Retina (tissue), 1 donor: ENCODE measurements at places on chromosomes 11 and 22.

- no peak for DNase-seq
Measured at GRCh38 chr11:96215110-96215782, 127.7 kb downstream of the MAML2 start.

DNA sequence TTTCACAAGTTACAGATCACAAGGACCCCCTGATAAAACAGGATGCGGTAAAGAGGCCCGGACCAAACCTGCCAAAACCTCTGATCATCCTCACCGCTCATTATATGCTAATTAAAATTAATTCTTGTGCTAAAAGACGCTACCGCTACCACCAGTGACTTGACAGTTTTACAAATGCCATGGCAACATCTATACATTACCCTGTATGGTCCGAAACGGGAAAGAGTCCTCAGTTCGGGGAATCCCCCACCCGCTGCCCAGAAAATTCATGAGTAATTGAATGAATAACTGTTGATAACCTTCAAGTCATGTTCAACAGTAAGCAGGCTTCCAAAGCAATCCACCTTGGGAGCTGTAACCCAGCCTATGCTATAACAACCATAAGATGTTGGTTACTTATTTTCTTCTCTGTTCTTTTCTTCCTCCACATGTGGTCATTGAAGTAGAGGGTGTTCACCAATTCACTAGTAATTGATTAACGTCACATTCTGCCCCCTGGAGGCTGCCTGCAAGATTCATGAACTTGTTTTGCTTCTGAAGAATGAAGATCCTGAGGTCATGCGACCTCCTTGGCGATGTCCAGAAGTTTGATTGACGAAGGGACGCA is 20.6 kb downstream of the APOBEC3H start:
- DNase-seq, result no peak

- DNase-seq, result peak; percentile 60
Measured at GRCh38 chr22:39528080-39528661, 4.4 kb downstream of the RPS19BP1 start.

GRCh38 chr11:33779849-33780528 is 5.7 kb upstream of the FBXO3 start:
- DNase-seq, result no peak

DNA sequence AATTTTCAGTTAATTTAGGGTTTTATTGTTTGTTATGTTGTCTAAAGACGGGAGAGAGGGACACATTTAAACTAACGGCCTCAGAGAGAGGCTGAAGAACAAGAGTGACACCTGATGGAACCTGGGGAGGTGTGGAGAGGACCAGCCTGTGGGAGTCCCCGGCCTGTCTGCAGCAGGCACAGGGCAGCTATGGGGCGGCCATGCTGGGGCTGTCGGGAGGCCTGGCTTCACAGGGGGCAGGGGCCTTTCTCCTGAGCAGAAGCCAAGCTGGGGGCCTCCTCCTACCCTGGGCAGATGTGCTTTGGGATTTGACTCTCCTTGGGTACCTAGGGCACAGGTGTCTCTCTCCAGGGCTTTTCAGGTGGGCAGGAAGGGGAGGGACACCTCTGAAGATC is 21.9 kb downstream of the RELT start:
- no peak for DNase-seq

DNA sequence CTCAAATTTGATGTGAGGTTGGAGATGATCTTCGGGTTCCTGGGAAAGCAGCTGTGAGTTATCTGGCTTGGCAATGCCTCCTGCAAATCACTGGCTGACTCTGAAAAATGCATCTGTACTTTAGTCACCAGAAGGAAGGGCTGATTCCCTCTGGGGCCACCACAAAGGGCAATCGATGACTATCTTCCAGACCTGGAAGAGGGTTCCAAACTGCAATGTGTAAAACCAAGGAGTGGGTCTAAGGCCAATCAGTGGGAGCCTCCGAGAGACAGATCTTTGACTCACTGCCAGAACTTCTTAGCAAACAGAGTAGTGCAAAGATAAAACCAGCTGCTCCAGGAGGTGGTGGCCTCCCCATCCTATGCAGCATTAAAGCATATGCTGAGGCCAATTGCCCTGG is 29.1 kb upstream of the PAK1 start:
- no peak for DNase-seq

DNA sequence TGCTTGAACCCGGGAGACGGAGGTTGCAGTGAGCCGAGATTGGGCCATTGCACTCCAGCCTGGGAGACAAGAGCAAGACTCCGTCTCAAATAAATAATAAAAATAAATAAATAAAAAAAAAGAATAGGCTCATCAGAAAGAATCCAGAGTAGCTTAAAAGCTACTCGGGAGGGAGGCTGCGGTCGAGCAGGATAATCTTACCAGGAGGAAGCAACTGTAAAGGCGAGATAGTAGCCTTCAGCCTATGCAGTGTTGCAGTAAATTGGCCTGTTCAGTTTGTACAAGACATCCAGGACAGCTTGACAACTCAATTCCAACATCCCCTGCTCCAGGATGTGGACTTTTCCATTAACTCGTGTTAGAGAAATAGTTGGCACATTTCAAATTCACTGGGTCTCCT is 1164.7 kb downstream of the LRRC4C start:
- DNase-seq, result no peak

DNA sequence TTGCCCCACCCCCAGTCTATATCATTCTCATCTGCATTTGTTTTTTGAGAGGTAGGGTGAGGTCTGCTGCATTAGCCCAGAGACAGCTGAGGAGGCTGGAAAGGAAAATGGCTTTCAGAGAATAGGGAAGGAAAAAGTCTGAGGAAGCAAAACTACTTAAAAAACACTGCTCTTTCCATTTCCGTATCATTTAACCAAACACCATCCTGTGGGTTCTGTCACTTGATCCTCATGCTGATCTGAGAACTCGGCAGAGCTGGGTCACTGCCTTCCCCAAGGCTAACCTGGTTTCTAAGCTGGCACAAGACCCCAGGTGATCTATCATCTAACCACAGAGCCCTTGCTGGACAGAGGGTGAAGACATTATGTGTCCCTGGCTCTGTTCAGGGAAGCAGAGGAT is 1.2 kb downstream of the FOLR2 start:
- no peak for DNase-seq

GRCh38 chr11:36214480-36214879 is 74.7 kb downstream of the COMMD9 start:
- DNase-seq, result no peak

DNA sequence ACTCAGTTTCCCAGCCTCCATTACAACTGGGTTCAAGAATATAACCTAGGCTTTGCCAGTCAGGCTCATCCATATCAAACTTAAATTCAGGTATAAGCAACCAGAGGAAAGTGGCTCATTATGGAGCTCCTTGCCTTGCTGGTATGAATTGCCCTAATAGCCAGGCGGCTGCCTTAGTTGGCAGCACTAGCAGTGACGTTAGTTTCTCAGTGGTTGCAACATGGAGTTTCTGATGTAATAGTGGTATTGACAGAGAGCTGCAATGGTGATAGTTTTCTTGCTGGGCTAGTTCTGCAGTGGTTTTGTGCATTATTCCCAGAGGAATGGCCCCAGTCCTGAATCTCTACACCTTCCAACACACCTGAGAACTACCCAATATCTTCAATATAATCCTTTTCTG is 3.8 kb upstream of the TMEM123 start:
- DNase-seq, result no peak
